ENCODE measurements at places on chromosomes 3 and 15.

- peak; percentile 51 for DNase-seq
Measured at GRCh38 chr3:36677331-36678007, 86.9 kb downstream of the DCLK3 start.

- no peak for DNase-seq
Measured at GRCh38 chr3:40627095-40627494, 102.3 kb downstream of the ZNF621 start.

DNA sequence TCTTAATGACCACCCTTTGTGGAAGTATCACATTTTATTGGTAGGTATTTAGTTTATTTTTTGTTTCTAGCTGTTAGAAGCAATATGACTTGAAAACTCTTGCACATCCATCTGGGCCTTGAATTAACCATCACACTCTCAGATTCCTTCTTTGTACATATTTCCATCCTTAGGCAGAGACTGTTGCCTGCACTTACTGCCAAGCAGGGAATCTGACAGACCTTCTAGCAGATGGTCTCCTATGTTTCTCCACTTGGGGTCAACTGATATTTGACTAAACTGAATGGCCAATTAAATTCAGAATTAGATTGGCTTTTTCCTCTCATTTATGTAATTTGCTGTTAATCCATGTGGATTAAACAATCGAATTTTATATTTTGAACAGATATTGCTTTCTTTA lies 324.9 kb upstream of the TGFBR2 start:
- DNase-seq, result no peak

- no peak for DNase-seq
Measured at GRCh38 chr15:93289941-93290617, 201.1 kb upstream of the RGMA start.

DNA sequence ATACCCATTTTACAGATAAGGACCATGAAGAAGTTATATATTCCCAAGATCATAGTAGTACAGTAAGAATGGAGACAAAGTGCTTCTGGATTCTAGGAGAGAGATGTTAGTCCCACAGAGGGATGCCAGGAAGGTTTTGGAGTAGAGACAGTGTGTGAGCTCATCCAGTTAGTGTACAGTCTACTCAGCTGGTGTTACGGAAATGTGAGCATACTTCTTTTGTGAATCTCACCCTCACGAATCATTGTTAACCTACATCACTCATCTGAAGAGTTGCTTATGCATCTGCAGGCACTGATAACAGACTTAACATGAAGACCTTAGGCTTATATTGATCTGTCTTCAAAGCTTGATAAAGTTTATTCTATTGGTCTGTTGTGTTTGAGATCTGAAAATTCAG lies 106.6 kb upstream of the PTPRG start:
- DNase-seq, result no peak

DNA sequence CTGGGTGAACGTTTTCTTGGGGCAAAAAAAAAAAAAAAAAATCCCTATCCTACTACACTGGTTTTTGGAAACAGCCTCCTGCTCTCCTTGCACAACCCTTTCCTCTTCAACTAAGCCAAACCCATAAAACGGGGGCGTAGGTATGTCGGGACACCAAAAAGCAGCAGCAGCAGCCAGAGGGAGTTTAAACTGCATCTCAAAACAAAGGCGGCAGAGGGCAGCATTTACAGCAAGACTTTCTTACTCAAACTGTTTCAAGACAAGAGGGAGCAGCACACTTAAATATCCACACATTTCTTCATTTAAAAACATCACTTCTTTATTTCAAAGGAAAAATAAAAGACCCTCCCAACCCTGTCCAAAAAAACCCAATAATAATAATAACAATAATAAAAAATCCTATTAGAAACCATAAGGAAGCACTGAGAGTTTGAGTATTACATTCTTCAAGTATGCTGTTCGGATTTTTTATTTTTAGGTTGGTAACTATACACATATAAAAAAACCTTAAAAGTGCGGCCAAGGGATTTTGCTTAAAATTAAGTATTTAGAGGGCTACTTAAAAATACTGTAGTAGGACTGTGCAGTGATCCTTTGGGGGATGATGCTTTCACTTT lies 43.9 kb upstream of the PLXND1 start:
- DNase-seq, result peak; percentile 90

GRCh38 chr3:162348912-162349311 lies 852.3 kb downstream of the OTOL1 start:
- no peak for DNase-seq

- no peak for DNase-seq
Measured at GRCh38 chr3:99472385-99472784, 166.0 kb upstream of the COL8A1 start.

- peak; percentile 29 for DNase-seq
Measured at GRCh38 chr15:39282663-39283208, 298.1 kb upstream of the THBS1 start.

DNA sequence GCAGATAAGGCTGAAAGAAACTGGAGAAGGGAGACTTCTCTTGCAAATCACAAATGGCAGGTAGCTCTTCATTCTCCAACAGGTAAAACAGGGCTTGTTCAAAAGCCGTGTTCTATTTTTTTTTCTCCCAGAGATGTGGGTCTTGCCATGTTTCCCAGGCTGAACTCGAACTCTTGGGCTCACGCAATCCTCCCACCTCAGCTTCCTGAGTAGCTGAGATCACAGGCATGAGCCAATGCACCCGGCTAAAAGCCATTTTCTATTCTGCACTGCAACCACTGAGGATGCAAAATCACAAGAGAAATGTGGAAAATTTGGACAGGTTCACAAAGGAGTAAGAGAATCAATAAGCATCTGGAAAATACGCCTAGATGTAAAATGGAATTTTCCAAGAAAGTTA lies 19.5 kb downstream of the EIF4E3 start:
- DNase-seq, result no peak

GRCh38 chr3:190076601-190077394 lies 43.9 kb downstream of the P3H2 start:
- peak; percentile 96 for DNase-seq

DNA sequence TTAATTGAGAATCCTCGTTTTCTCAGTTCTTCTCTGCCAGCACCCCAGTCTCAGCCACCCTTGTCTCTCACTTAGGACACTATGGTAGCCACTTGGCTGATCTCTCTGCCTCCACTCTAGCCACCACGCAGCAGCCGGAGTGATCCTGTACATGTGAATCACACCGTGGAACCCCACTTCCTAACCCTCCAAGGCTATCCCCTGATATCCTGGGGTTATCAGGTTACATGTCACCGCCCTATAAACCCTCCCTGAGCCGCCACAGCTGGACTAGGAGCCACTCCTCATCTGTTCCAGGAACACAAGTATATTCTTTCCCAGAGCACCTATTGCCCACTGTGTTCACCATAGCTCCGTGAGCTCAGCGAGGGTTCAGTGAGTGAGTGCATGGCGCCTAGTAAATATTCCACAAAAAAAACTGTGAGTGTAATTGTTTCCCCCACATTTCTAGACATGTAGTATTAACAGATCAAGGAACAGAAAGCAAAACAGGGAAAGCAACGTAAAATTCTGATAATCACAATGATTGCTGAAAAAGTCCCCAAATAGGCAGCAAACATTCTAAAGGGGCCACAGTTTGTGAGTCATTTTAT lies 661 bp upstream of the PARP14 start:
- no peak for DNase-seq

DNA sequence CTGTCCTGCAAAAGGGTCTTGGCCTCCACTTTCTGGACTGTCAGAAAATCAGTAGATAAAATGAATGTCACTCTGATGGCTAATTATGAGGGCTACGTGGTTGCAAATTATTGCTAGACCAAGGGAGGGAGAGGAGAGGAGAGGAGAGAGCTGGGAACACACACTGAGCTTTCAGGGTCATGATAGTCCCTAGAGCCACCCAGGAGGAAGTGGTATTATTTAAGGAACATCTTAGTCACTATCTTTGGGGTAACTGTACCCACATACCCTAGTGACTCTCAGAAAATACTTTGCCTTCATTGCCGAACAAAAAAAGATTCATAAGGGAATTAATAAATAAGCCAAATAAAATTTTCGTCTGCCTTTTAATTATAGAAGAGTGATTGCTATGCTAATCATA lies 642.3 kb upstream of the CFAP20DC start:
- no peak for DNase-seq

DNA sequence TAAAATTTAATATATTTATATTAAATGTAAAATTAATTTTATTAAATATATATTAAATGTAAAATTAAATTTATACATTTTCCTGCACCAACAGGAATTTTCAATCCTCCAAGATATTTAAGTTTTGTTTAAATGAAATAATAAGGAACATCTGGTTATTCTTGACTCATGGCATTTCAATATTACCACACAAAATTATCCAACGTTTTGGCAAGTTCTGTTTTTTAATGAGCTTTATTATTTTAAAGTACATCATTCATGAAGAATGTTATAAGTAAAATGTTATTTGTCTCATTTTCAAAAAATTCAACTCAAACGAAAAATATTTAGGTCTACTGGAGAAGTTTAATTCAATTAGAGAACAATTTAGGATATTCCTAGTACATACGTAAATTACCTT lies 811.4 kb downstream of the NAALADL2 start:
- peak; percentile 52 for DNase-seq

DNA sequence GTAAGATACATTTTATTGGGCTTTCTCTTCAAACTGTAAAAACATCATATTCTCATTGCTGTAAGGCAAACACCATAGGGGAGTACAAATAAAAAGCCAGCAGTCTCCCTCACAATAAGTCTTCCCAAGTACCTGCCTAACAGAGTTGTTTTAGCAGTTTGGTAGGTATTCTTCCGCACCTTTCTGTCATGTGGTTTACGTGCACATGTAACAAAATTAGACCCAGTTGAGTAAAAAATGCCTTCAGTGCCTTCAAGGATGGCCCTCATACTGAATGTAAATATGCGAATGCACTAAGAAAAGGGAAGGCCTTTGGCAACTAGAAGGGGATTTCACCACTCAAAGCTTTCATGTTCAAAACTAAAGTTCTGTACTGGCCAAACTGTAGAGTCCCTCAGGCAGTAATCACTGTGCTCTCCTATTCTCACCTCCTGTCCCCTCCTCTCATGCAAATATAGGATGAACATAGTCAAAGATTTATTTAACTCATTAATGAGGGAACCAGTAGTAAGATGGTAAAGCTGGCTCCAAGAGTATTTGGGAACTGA lies 26.4 kb downstream of the USP3 start:
- DNase-seq, result no peak

- DNase-seq, result peak; percentile 4
Measured at GRCh38 chr3:37453393-37454389, 279.3 kb upstream of the LRRFIP2 start.

- no peak for DNase-seq
Measured at GRCh38 chr3:135558150-135558783, 407.3 kb upstream of the PPP2R3A start.

- no peak for DNase-seq
Measured at GRCh38 chr3:127915115-127915936, at the start of gene KBTBD12. Gene KBTBD12 (plus strand): TSS chr3:127915232. CDS start chr3:127923062, 7,830 bp downstream.

GRCh38 chr15:74134387-74135027 lies 4.1 kb downstream of the ISLR2 start:
- no peak for DNase-seq

DNA sequence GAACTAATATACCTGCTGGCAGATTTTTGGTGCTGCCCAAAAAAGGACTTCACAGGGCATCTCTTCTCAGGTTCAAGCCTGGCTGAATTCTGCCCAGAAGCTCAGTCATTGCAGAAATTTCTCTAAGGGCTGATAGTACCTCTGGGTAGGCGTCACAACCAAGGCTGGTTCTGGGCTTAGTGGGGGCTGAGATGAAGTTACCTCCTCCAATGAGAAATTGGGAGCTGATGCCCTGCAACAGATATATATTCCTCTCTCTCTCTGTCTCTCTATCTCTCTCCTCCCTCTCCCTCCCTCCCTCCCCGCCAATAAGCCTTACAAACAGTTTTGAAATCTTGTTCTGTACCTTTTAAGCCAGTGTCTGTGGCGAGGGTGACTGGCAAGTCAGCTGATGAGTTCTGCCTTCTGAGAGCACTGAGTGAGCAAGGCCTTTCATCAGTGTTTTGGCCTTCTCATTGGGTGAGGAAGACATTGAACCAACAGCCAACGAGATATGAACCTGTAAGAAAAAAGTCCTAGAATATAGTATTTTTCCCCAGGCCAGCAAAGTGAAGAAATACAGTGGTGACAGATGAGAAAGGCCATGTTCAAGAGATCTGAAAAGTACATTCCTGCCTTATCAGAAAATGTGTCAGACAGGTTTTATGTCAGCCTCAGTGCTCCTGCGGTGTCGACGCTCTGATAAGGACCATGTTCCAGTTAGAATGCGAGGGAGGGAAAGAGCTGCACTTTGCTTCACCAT lies 45.5 kb downstream of the TMEM39A start:
- DNase-seq, result peak; percentile 70

DNA sequence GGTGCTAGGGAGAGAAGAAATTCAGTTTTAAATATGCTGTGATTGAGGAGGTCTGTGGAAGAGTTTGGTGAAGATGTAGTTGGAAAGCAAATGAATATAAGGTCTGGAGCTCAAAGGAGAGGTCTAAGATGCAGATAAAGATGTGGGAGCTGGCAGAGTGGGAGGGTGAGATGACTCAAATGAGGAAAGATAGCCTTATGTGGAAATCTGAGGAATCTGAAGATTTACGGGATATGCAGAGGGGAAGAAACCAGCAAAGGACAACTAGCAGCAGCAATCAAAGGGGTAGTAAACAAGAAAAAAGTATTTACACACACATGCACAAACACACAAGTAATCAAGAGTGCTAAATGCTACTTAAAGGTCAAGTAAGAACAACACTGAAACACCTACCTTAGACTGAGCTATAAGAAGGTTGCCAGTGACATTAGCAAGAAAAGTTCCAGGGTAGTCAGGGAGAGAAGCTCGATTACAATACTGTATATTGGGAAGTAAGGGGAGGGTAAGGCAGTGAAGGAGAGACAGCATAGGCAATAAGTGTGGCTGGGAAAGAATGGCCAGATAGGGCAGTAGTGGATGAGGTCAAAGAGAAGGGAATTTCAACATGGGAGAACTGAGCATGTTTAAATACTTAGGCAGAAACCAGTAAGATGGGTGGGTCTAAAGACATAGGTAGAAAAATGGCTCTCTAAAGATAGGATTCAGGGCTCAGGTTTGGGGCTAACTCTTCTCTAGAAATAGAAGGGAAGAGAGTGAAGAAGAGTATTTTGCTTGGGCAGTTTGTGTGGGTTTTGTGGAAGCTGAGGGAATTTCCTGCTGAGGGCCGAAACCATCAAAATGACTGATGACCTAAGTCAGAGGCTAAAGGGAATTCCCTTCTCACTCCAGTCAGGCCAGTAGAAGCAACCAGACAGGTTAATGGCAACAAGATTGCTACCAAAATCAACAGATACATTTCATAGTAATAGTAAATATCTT lies 8.9 kb downstream of the CMTM6 start:
- DNase-seq, result no peak

- no peak for DNase-seq
Measured at GRCh38 chr15:67547836-67548235, 5.3 kb downstream of the MAP2K5 start.

- no peak for DNase-seq
Measured at GRCh38 chr3:13115991-13116390, 42.8 kb upstream of the IQSEC1 start.
